ENCODE measurements at places on chromosomes 1 and 21. TPM values are rescaled to one million over a fixed set of nuclear protein-coding genes. Genes with fewer than 3 reads are reported as not detected.

- no peak for DNase-seq
- H3K4me3 ChIP-seq, result no peak overlapping the region
- no peaks in the 10 kb centered on the region for H3K27me3 ChIP-seq
- no peaks in the 10 kb centered on the region for H3K36me3 ChIP-seq
- no peak overlapping the region for H3K27ac ChIP-seq
Observed at GRCh38 chr1:213688655-213689054, 299.1 kb upstream of the PROX1 start.

DNA sequence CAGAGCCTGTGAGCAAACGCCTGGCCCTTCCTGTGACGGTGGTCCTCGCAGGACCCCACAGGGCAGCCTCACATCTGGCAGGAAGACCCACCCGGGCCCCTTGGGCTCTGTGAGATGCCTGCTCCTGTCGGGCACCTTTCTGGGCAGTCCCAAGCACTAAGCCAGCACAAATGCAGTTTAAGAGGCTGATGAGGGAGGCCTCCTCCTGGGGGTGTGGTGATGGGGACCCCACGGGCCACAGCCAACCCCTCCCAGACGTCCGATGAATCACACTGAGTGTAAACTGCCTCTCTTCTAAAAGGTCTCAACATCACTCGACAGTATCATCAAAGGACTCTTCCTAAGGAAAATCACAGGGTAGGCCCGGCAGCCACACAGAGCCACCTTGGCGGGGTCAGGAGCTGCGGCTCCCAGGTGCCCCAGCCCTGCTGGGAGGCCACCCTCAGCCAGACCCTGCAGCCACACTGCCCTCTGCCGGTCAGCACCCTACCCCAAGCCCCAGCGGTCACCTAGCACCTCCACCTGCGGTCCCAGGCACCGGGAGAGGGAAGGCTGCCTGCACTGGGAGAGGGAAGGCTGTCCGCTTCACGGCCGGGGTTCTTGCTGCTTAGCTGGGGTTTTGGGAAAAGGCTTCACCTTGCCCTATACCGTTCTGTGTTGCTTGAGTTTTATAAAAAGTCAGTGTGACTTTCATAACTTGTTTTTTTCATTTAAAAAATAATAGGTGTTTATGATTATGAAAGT lies 3.9 kb upstream of the PRKCZ start:
- H3K4me3 ChIP-seq, result no peak overlapping the region
- H3K36me3 ChIP-seq, result no peaks in the 10 kb centered on the region
- H3K4me1 ChIP-seq, result peaks cover 31% of the 10 kb centered on the region
- DNase-seq, result peak; percentile 76

- peak overlapping the region; percentile 87 for H3K27ac ChIP-seq
- no peaks in the 10 kb centered on the region for H3K36me3 ChIP-seq
- H3K4me1 ChIP-seq, result peaks cover 36% of the 10 kb centered on the region
- DNase-seq, result no peak
- H3K27me3 ChIP-seq, result no peaks in the 10 kb centered on the region
- H3K4me3 ChIP-seq, result no peak overlapping the region
Observed at GRCh38 chr1:109185990-109186732, 27.6 kb upstream of the SARS1 start.

DNA sequence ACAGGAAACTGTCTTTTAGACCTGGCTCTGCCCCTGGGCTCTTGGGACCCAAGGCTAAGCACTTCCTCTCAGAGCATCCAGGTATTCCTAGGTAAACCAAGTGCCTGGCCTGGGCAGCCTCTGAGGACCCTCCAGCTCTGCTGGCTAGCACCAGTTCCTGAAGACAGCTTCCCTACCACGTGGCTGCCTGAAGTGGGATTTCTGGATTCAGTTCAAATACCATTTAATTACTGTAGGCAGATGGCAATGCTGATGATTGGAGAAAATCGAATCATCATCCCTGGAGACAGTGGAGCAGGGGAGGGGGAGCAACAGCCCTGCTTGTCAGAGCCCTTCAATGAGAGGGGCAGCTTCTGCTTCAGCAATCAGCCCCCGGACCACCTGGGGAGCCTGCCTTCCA lies 11.9 kb downstream of the KIF21B start:
- H3K36me3 ChIP-seq, result no peaks in the 10 kb centered on the region
- H3K4me3 ChIP-seq, result no peak overlapping the region
- H3K27me3 ChIP-seq, result peaks cover 38% of the 10 kb centered on the region
- H3K4me1 ChIP-seq, result peaks cover 13% of the 10 kb centered on the region
- no peak for DNase-seq

DNA sequence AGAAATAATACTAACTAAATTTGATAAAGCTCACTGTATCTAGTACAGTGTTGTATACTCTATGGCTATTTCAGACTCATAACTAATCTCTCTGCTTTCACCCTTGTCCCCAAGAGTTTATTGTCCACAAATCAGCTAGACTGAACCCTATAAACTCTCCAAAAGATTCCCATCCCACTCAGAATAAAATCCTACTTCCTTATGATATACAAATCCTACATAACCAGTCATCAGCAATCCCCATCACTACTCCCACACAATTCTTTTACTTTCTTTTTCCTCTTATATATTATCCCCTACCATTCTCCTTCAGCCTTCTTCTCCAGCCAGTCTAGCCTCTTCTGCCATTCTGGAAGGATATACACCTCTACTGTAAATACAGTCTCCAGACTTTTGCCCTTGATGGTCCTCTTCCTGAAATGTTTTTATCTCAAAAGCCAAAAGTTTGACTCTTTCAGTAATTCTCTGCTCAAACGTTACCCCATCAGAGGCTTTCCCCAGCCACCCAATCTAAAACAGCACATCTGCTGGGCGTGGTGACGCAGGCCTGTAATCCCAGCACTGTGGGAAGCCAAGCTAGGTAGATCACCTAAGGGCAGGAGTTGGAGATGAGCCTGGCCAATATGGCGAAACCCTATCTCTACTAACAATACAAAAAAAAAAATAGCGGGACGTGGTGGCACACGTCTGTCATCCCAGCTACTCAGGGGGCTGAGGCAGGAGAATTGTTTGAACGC lies 41.6 kb downstream of the ABL2 start:
- no peaks in the 10 kb centered on the region for H3K36me3 ChIP-seq
- no peaks in the 10 kb centered on the region for H3K4me1 ChIP-seq
- H3K27ac ChIP-seq, result no peak overlapping the region
- H3K27me3 ChIP-seq, result no peaks in the 10 kb centered on the region
- DNase-seq, result no peak
- H3K4me3 ChIP-seq, result no peak overlapping the region

GRCh38 chr1:100736324-100736723 lies 16.8 kb downstream of the VCAM1 start:
- H3K27me3 ChIP-seq, result no peaks in the 10 kb centered on the region
- no peak overlapping the region for H3K4me3 ChIP-seq
- no peaks in the 10 kb centered on the region for H3K36me3 ChIP-seq
- DNase-seq, result peak; percentile 79
- H3K4me1 ChIP-seq, result peaks cover 8% of the 10 kb centered on the region
- H3K27ac ChIP-seq, result no peak overlapping the region

DNA sequence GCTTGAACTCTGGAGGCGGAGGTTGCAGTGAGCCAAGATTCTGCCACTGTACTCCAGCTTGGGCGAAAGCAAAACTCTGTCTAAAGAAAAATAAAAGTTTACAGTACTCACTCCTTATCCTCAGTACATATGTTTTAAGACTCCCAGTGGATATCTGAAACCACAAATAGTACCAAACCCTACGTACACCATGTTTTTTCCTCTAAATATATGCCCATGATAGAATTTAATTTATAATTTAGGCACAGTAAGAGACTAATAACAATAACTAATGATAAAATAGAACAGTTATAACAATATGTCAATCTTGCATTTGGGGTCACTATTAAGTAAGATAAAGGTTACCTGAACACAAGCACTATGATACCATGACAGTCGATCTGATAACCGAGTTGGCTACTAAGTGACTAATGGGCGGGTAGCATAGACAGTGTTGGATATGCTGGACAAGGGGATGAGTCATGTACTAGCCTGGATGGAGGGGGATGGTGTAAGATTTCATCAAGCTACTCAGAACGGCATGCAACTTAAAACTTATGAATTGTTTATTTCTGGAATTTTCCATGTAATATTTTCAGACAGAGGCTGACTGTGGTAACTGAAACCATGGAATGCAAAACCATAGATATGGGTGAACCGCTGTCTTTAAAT lies 43.7 kb downstream of the ST7L start:
- H3K27ac ChIP-seq, result no peak overlapping the region
- H3K36me3 ChIP-seq, result peaks cover 73% of the 10 kb centered on the region
- H3K4me3 ChIP-seq, result no peak overlapping the region
- DNase-seq, result no peak
- no peaks in the 10 kb centered on the region for H3K4me1 ChIP-seq

- no peak overlapping the region for H3K4me3 ChIP-seq
- H3K27ac ChIP-seq, result no peak overlapping the region
- no peak for DNase-seq
- H3K36me3 ChIP-seq, result no peaks in the 10 kb centered on the region
- no peaks in the 10 kb centered on the region for H3K4me1 ChIP-seq
Observed at GRCh38 chr1:228691926-228692325, 43.4 kb upstream of the RHOU start.

DNA sequence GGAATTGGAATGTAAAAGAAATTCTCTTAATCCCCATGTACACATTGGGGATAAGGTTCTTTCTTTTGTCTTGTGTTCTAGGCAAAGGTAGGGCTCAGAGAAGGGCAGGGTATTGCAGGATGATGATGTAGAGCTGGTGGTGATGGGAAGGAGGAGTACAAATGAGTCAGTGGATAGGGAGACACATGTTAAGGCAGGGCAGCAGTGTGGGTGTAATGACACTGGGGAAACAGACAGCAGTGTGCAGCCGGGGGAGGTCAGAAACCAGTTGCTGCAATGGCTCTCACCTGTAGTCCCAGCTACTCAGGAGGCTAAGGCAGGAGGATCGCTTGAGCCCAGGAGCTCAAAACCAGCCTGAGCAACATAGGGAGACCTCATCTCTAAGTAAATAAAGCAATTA lies 5.1 kb downstream of the NLRP3 start:
- no peak for DNase-seq
- H3K4me3 ChIP-seq, result no peak overlapping the region
- H3K27me3 ChIP-seq, result peaks cover 4% of the 10 kb centered on the region
- no peak overlapping the region for H3K27ac ChIP-seq

GRCh38 chr1:65395887-65396612 lies 24.4 kb upstream of the LEPR start:
- H3K27ac ChIP-seq, result no peak overlapping the region
- no peak for DNase-seq
- H3K4me1 ChIP-seq, result no peaks in the 10 kb centered on the region
- no peak overlapping the region for H3K4me3 ChIP-seq
- no peaks in the 10 kb centered on the region for H3K27me3 ChIP-seq
- no peaks in the 10 kb centered on the region for H3K36me3 ChIP-seq

DNA sequence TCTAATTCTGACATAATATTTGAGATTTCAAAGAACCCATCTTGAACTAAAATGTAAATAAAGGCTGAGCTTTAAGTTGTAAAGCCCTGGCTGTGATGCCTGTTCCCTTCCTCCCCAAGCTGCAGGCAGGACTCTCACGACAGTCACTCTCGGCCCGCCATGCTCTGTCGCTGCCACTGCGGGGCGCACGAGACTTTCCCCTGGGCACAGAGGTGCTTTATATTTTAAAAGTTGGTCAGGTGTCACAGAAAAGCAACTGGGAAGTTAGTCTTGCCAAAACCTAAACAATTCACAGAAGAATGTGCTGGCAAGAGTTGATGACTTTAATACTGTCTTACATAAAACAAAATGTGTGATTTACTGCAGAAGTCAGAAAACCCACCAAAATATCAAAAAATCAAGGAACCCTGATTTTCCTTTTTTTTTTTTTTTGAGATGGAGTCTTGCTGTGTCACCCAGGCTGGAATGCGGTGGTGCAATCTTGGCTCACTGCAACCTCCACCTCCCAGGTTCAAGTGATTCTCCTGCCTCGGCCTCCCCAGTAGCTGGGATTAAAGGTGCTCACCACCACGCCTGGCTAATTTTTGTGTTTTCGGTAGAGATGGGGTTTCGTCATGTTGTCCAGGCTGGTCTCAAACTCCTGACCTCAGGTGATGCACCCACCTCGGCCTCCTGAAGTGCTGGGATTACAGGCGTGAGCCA lies 10.7 kb downstream of the LRRC47 start:
- no peaks in the 10 kb centered on the region for H3K36me3 ChIP-seq
- H3K27ac ChIP-seq, result no peak overlapping the region
- H3K4me1 ChIP-seq, result peaks cover 11% of the 10 kb centered on the region
- DNase-seq, result no peak

- no peaks in the 10 kb centered on the region for H3K27me3 ChIP-seq
- H3K27ac ChIP-seq, result no peak overlapping the region
- no peak overlapping the region for H3K4me3 ChIP-seq
- H3K36me3 ChIP-seq, result no peaks in the 10 kb centered on the region
- DNase-seq, result no peak
Observed at GRCh38 chr1:150243003-150243402, 7.1 kb upstream of the ANP32E start.

- no peaks in the 10 kb centered on the region for H3K27me3 ChIP-seq
- H3K27ac ChIP-seq, result no peak overlapping the region
- peak overlapping the region; percentile 47 for H3K4me3 ChIP-seq
- no peaks in the 10 kb centered on the region for H3K36me3 ChIP-seq
- DNase-seq, result no peak
- peaks cover 8% of the 10 kb centered on the region for H3K4me1 ChIP-seq
Observed at GRCh38 chr21:39388811-39389155, 39.9 kb upstream of the HMGN1 start.

- no peaks in the 10 kb centered on the region for H3K36me3 ChIP-seq
- no peaks in the 10 kb centered on the region for H3K27me3 ChIP-seq
- no peak overlapping the region for H3K27ac ChIP-seq
- H3K4me1 ChIP-seq, result no peaks in the 10 kb centered on the region
Observed at GRCh38 chr1:85952460-85952859, 204.1 kb downstream of the COL24A1 start.

DNA sequence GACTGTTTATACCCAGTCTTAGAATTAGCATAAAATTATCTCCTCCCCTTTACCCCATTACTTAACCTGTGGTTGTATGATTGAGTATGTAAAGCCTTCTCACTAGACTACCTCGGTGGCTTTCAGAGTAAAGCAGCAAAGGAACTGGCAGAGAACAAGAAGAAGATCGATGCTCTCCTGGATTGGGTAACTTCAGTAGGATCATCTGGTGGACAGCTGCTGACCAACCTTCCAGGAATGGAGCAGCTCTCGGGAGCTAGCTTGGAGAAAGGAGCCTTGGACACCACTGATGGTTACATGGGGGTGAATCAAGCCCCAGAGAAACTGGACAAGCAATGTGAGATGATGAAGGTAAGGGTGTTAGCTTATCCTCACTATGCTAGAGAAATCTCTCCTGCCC lies 138.6 kb upstream of the BMP8A start:
- no peaks in the 10 kb centered on the region for H3K4me1 ChIP-seq
- no peak overlapping the region for H3K4me3 ChIP-seq
- H3K27ac ChIP-seq, result no peak overlapping the region
- H3K36me3 ChIP-seq, result peaks cover 100% of the 10 kb centered on the region
- H3K27me3 ChIP-seq, result no peaks in the 10 kb centered on the region
- DNase-seq, result no peak

TTF2 gene
- total RNA-seq, result 21.0 TPM

CAPN8 gene
- total RNA-seq, result 77.9 TPM

CD48 gene
- 9.9 TPM for total RNA-seq

ADGRL2 gene
- 78.8 TPM for total RNA-seq

LMX1A gene
- not detected for total RNA-seq

PLA2G2C gene
- total RNA-seq, result not detected

PRELP gene
- total RNA-seq, result 20.5 TPM

CA6 gene
- not detected for total RNA-seq

RPTN gene
- not detected for total RNA-seq

AMY1A gene
- 2.5 TPM for total RNA-seq

GNG5 gene
- 124 TPM for total RNA-seq
